ENCODE measurements at places on chromosomes 11 and 22.

DNA sequence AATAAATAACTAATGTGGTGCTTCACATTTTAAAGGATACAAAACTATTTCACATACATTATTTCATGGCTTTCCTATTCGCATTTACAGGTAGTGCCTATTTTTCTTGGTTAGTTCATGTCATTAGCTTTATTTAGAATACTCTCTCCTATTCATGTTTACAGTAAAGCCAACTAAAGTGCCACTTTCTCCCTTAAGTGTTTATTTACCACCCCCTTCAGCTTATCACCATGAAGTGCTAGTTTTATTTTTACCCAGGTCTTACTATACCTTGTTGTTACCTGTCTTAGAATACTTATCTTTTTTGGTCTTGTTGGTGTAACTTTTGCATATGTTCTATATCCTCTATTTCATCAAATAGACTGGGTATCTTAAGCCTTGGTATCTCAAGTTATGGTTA lies 715.2 kb upstream of the TENM4 start:
- no peak for DNase-seq

- no peak for DNase-seq
These were observed 380.6 kb downstream of the SOX6 start for GRCh38 chr11:15975742-15976141.

DNA sequence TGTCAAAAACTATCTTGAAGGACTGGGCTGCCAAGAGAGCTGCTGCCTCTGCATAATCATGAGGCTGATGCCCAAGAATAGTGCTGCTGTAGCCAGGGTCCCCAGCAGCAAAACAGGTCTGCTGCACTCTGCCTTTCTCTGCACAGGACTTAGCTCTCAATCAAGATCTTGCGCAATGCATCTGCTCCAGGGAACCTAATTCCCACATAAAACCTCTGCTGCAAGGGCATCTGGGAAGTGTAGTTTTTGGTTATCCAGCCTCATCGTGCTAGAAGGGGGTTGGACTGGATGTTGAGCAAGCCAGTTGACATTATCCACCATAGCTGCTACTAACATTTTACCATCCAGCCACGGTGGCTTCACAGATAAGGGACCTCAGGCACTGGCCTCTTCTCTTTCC lies 192.7 kb downstream of the C11orf91 start:
- DNase-seq = no peak

GRCh38 chr11:114262681-114263512 lies 33.3 kb upstream of the NNMT start:
- DNase-seq = peak; percentile 22

DNA sequence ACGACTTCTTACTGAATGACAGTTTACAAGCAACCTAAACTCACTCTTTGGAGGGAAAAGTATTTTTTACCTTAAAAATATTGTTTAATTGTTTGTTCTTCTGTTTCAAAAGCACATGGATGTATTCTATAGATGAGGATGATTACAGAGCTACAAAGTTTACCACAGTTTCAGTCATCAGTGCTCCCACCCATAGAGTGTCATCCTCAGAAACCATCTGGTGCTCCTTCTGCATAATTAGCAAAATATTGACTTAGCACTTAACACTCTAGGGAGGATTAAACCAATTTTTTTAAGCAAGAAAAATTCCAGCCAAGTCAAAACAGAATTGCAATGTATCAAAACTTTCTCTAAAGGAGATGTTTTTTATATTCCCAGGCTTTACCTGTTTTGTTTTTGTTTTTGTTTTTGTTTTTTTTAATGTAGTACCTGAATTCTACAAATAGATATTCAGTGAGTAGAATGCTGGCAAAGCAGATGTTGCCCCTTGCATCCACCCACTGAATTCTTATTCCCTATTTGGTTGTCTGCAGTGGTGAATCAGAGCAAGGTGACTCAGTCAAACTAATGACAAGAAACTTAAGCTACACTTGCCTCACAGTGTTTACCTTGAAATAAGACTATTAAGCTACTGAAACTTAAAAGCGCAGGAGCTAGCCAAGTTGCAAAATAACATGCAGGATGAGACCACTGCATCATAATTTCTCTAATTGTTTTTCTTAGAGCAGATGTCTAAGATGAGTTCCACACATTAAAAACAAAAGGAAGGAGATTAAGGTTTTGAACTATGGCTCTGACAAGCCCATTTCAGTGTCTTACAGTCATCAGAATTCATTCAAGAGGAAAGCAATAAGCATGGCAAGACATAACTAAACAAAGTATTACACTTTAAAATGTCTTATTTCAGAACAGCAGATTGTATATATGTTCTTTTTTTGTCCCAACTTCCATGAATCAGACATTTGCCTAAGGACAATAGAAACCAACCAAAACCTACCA lies 155.1 kb upstream of the SOX6 start:
- no peak for DNase-seq

GRCh38 chr11:31797190-31798056 lies 13.7 kb downstream of the PAX6 start:
- no peak for DNase-seq

DNA sequence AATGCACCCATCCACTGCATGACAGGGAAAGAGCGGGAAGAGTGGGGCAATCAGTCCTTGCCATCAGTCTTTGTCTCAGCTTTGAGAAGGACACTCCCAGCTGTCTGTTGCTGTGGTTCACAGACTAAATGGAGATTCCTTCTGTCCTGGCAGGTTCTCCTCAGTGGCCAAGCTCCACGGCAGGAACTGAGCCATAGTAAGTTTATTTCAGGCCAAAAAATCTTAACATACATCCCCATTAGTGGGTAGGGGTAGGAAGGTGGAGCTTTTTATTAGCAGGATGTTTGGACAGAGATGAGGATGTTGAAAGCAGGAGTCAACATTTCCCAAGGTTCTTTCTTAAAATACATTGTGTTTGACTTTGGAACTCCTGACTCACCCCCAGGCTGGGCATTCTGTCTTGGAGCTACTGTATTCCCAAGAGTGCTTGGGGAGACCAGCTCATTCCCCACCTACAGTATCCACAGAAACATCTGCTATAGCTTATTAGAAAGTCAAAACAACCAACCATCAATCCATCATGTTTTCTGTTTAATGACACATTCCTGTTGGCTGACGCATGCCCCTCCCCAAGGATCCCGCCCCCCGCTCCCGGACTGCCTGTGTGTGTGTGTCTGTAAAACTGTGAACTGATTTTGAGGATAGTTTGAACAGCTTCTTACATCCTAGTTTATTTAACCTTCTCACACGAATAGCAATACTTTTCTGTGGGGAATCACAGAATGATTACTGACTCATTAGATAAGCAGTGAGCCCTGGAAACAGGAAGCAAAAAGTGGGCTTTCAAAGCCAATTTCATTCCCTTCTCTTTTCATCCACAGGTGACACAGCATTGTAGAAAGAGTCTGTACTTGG lies 109.5 kb downstream of the CCDC81 start:
- DNase-seq = no peak

- no peak for DNase-seq
These were observed 120.6 kb upstream of the LMO1 start for GRCh38 chr11:8384199-8384821.

DNA sequence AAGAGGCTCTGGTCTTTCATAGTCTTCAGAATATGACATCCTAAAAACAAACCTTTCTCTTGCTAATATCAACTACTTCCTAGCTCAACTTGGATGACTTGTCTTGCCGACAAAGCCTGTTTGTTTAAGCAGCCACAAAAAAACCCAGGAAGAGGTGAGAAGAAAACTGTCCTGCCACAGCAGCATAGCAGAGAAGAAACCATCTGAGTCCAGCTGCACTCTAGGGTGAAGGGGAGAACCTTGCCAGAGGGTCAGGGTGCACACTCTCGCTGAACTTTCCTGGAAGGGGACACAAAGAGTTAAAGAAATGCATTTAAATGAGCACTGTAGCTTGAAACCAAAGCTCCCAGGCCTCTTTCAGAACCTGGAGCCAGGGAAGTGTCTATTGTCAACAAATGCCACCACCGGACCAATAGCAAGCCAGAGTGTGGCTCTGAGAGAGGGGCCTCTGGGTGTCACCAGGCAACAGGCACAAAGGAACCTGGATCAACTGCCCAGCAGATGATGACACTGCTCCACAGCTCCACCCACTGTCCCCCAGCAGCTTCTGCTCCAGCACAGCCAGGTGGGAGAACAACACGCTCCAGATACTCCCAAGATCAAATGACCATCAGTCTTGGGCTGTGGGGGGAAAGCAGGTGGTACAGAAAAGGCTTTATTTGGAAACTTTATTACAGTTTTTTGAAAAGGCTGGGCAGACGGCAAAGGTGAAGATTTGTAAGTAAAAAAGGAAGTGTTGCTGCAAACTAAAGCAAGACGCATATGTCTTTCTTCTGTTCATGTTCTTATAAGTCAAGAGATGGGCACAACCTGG lies 105.7 kb downstream of the RASSF10 start:
- no peak for DNase-seq

DNA sequence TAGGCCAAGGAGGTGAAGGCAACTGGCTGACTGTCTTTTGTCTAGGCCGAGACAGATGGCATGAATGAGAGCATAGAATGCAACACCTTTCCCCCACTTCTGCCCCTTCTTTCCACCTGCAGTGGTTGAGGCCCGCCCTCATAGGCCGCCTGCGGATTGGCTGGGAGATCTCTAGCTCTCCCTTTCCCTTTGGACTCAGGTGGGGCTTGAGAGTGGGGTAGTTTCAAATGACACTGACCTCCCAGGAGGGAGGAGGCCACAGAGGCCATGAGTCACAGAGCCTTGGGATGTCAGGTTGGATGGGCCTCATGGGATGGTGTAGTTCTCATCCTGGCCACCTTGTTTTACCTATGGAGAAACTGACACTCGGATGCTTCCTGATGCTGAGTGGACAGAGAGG lies 9.1 kb downstream of the MICAL2 start:
- DNase-seq = no peak

- DNase-seq = peak; percentile 24
These were observed 631 bp downstream of the PHF21A start for GRCh38 chr11:46120346-46121300.

- DNase-seq = no peak
These were observed 42.7 kb downstream of the SHANK2 start for GRCh38 chr11:71209656-71210055.

- no peak for DNase-seq
These were observed 4.3 kb upstream of the MB start for GRCh38 chr22:35621451-35621850.

DNA sequence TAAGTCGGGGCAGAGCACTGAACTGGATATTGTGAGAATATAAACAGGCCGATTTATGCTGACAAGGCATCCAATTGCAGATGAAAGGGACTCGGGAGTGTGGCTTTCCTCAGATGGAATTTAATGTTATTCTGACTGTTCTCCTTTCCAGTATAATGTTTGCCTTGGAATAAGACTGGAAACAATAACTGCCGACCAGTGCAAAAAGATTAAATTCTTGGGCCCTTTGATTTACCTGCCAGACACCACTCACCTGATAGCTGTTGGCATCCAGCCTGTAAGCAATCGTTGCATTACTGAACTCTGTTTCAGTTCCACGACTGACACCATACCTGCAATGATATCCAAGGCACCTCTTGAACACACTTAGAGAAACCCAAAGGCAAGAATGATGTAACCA lies 10.9 kb downstream of the NUP160 start:
- no peak for DNase-seq

DNA sequence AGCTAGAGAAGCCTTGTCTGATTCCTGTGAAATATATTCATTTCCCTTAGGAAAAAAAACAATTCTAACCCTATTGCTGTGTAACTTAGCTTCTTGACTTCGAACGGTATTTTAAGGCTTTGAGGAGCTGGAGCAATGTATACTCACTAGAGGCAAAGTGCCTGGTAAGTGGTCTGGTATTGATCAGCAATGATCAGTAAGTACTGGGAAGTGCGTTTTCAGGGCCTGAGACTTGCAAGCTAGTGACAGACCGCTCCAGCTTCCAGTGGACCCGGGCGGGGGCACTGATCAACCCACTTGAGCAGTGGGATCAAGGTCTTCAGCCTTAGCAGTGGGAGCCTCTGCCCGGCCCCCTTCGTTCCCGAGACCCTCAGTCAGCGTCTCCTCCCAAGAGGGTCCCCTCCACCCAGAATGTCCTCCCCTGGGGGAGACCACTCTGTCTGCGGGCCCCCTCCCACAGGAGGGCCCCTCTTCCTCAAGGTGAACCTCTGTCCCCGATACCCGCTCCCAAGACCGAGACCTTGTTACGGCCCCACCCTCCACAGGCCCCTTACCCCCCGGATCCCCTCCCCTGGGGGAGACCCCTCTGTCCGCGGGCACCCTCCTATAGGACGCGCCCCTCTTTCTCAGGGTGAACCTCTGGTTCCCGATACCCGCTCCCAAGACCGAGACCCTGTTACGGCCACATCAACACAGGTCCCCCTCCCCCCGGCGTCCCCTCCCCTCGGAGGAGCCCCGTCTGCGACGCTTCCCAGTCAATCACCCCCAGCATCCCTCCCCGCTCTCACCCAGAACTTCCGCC lies 452 bp upstream of the ATXN10 start:
- no peak for DNase-seq

DNA sequence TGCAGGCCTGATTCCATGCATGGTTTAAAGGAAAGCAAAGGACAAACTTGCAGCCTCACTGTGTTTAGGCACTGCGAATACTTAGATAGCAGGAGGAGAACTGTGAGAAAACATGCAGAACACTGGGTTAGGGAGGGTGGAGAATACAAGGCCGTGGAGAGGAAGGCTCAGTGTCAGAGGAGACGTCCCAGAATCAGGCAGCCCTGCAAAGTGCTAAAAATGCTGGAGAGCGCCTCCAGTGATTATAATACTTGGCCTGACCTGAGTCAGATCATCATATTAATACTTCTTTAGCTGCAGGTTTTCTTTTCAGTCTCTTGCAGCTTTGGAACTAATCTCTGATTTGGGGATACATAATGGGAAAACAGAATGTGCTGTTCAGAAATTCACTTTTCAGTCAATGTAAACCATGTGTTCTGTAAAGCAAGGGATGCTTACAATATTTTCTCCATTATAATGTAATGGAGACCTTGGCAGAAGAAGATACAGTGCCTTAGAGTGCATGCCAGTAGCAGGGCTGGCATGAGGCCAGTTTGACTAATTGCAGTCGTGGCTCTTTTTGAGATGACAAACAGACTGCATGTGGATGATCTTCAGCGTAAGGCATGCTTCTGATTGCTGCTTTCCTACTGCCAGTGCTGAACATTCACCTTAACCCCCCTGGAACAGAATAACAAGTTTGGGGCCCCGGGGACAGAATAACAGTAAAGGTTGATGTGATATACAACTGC lies 16.8 kb downstream of the EXT2 start:
- DNase-seq = no peak

- DNase-seq = no peak
These were observed 4.0 kb downstream of the SULT4A1 start for GRCh38 chr22:43858156-43858895.

DNA sequence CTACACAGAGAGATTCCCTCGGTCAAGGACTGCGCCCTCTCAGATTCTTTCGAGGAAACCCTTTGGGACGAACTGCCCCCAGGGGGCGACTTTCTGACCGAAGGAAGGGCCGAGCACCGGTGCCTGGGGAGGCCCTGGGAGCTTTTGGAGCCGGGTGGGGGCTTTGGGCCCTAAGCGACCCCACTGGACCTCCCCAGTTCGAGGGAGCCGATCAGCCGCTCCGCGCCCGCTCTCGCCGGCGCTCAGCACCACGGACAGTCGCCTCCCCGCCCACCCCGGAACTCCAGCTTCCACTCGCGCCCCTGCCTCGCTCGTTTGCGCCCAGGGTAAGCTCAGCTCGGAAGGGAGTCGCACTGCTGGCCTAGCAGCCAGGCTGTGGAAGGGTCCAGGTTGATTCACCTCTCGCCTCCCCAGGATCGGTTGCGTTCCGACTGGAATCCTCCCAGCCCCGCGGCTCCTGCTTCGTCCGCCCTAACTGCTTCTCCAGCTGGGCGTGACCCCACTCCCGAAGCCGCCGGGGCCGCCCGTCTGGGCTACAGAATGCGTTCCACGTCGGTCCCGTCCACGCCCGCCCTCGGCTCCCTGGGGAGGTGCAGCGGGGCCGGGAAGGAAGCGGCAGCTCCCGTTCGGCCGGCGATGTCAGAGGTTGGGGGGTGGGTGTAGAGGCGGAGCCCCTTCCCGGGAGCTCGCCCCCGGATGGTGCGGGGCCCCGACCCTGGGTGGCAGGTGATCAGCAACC lies 428 bp downstream of the SCN3B start:
- DNase-seq = no peak
